ENCODE measurements at places on chromosomes 3 and 15.

GRCh38 chr3:13714251-13714916 is 165.5 kb downstream of the FBLN2 start:
- DNase-seq: peak; percentile 32

DNA sequence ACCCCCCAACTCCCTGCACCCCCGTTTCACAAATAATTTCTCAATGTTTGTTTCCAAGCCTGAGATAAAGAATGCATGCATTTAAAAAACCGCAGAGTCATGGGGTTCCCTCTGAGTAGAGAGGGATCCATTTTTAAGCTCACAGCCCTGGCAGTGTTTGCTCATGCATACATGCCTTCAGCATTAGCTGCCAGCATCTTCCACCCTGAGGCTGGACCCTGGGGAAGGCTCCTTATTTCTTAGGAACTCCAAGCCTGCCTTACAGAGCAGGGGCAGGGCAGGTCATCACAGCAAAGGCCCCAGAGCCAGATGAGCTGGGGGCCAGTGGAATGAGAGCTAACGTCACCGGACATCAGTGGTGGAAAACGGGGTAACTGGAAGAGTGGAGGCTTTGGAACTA is 31.3 kb downstream of the TLE3 start:
- no peak for DNase-seq

DNA sequence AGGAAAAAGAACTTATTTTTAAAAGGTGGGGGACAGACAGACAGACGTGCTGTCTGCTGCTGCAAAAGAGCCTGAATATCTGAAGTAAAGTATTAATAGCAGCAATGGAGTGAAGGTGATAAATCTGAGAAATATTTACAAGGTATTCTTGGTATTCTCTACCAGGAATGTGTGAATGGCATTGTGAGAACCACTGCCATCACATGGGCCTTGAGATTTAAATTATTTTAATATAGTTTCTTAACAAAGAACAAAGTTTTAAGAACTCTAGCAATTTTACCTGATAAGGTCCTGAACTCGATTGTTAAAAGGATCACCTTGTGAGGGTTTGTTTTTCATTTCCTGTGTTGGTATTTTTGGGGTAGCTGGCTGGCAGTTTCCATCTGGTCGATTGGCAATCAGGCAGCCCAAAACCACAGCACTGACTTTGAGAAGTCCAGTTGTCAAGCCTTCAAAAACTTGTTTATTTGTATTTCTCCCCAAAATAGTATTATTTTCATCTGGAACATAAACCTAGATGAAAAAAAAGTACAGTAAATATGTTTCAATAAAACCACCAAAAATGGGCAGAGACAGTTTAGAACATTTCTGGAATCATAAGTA is 97.3 kb downstream of the ISL2 start:
- no peak for DNase-seq

GRCh38 chr3:168885028-168885427 is 778.5 kb downstream of the MECOM start:
- DNase-seq: no peak

- no peak for DNase-seq
These were observed 277.1 kb downstream of the EDEM1 start for GRCh38 chr3:5464649-5465048.

- DNase-seq: no peak
These were observed 3.6 kb upstream of the NMD3 start for GRCh38 chr3:161217496-161217895.

DNA sequence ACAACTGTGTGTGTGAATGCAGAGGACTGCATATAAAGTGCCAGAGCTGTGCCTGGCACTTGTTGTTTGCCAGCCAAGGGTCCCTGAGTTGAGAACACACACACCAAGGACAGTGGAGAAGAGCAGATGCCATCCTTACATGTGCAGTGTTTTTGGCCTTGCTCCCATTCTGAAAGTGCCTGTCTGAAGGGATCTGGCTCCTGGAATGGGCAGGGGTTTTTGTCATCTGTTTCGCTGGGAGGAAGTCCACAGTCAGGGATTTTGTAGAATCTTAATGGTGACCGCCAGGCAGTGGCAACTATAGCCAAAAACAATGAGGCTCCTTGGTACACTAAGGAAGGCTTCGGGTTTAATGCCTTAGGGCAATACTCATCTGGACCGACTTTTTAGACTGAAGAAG is 63.7 kb downstream of the DUT start:
- DNase-seq: no peak

GRCh38 chr3:127366383-127366782 is 78.5 kb upstream of the PRR20G start:
- DNase-seq: no peak

DNA sequence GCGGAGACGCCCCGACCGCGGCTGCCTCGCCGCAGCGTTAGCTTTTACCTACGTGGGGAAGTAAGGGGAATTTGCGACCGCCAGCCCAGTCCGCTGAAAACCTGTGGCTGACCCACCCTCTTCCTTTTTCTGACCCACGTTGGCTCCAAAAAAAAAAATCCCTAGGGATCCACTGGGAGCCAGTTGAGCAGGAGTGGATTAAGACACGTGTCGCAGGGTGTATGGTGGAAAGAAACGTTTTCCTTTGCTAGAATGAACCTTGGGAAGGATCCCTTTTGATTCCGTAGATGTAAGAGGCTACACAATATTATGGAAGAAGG is 575 bp upstream of the PCYT1A start:
- DNase-seq: no peak

DNA sequence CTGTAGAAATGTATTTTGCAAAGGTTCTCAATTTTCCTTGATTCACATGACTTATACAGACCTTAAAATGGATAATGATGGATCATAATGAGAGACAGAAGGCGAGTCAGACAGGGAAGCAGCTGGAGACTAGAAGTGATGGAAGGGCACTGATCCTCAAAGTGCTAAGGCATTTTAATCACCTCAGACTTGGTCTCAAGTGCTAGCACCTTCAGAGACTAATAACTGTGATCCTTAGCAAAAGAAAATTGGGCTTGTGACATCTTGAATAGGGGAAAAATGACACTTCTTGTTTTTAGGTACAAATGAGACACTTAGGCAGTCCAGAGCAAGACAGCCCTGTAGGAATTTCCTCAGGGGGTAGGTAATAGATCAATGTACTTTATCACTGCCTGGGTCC is 1011.7 kb downstream of the SQOR start:
- DNase-seq: no peak

GRCh38 chr15:67085818-67086636 is 20.6 kb downstream of the SMAD3 start:
- DNase-seq: no peak

GRCh38 chr15:25242957-25243799 is 195.6 kb downstream of the UBE3A start:
- DNase-seq: peak; percentile 40

DNA sequence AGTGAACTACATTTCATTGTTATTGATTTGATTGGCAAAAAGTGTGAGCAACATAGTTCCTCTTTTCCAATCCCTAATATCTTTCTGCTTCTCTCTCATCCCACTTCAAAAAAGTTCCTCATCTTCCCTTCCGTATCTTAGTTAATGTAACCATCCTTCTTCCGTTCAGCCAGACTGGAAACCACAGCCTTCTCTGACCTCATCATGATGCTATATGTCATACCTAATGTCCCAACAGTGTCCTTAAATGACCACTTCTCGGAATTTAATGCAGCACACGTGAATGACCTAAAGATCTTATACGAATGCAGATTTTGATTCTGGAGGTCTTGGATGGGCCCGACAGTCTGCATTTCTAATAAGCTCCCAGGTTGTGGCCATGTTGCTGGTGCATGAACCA is 320.3 kb upstream of the SATB1 start:
- DNase-seq: no peak

DNA sequence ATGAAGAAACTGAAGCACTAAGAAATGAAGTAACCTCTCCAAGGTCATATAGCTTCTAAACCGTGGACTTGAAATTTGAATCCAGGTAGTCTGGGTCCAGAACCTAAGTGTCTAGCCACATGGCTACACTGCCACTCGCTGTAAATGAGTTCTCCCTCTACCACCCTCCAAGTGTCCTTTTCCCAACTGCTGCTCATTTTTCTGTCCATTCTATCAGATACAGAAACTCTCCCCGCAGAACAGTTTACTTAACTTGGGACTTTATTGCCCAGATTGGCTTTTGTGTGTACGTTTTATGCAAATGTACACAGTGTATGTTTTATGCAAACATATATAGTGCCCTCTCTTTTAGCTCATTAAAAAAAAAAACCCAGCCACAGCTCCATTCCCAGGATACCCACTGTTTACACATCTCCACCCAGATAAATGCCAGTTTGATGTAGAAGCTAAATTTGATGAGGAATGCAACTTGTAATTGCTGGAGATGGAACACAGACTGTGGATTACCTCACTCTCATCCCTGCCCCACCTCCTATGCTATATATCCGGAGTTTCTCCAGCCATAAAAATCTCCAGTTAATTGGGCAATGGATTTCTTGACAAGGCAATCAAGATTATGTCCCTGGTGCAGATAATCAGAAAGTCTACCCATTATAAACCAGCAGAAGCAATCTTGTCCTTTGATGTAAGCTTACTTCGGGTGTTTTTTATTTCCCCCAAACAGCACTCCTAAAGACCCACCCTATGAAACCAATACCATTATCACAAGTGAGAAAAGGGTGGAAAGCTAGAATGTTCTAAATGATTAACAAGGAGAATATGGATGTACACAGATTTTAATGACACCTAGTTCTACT is 42.0 kb downstream of the THBS1 start:
- DNase-seq: no peak

DNA sequence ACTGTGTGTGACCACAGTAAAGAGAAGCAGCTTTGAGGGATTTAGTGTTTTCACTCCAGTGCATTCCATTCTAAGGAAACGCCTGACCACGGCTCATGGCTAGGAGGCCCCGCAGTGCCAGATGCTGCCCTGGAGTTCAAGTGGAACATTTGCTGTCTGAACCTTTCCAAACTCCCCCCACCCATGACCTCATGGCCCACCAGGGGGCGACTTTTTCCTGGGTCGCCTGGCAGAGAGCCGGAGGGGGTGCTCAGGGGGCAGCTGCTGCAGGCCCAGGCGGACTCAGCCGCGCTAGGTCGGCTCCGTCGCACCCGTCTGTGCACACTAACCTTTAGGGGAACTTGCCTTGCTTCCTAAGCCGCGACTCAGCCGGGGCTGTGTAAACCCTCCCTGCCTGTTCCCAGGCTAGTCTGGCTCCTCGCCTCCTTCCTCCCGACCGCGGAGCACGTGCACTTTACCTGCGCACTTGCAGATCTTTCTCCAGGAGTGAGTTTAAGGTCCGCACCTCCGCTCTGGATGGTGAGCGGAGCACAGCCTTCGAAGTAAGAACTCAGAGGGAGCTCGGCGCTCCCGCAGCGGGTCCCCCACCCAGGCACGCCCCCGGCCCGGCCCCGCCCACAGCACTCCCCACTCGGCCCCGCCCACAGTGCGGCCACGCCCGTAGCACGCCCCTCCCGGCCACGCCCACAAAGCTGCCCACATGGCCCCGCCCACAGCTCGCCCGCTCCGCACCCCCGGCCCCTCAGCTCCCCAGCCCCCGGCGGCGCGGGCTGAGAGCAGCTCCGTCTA is at the start of gene OCA2:
Gene OCA2, minus strand, starts transcription at position 550 of the 789 bp plus-strand sequence. CDS start 17,441 bp downstream, outside the sequence.
- peak; percentile 79 for DNase-seq

- DNase-seq: no peak
These were observed 869 bp downstream of the PLA1A start for GRCh38 chr3:119598410-119599098.

DNA sequence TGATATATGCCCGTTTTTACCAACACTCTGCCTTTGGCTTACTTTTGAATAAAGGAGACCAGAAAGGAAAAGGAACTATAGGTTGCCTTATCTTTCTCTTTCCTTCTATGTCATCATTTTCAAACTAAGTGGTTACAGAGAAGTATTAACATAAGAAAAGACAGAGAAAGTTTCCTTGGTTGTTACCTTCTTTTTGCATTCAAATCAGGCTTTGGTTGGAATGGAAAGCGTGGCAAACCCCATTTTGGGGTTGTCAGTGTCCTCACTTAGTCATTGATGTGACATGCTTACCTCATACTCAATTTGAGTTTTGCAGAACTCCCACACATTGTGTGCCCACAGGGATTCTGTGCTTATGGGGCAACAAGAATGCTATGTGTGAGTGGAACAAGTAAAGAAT is 3.7 kb upstream of the THRB start:
- no peak for DNase-seq

DNA sequence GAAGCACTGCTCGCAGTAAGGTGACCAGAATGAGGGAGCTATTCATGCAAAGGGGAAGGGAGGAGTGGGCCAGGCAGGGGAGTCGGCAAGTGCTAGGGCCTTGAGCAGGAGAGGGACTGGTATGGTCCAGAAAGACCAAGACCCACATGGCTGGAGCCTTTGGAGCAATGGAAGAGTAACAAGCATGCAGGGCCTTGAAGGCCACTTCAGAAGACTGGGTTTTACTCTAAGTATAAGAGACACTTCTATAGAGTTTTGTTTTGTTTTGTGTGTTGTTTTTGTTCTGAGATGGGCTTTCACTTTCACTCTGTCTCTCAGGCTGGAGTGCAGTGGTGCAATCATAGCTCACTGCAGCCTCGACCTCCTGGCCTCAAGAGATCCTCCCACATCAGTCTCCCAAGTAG is 42.0 kb downstream of the BFSP2 start:
- no peak for DNase-seq

DNA sequence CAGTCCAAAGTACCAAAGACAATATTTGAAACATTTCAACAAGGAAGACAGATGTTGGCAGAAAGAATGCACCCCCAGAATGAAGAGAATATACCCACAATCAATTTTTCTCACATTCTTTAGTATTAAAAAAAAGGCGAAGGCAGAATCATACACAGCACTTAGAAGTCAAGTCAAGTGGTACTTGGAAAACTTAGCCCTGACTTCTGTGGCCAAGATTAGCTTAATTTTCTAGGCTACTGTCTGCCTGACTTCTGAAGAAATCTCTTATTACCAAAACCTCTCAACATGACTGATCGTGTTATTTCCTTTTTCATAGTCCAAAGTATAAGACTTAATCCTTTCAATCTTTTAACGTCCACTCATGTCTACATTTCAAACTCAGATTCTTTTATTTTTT is 60.7 kb downstream of the PBRM1 start:
- no peak for DNase-seq

GRCh38 chr3:38152609-38153008 is 12.7 kb upstream of the OXSR1 start:
- DNase-seq: no peak

GRCh38 chr15:99717161-99718009 is 15.9 kb downstream of the LYSMD4 start:
- DNase-seq: no peak

DNA sequence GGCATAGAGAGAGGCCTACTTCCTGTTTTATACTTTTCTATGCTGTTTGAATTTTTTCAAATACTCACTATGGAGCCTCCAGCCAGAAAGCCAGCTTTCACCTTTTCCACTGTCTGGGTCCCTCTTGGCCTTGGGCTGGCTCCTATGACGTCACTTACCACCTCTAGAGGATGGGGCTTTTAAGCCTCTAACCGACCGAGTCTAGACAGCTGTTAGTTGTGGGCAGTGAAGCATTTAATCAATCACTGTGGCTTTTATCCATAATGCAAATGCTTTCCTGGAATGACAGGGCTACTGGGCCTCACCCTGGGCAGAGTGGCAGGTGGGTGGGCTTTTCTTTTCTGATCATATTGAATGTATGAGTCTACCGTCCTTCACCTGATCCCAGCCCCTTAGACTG is 61.9 kb downstream of the LRRK1 start:
- no peak for DNase-seq
